ENCODE measurements at places on chromosomes 16 and 17.

- no peak for DNase-seq
These were observed 7.5 kb downstream of the NFATC2IP start for GRCh38 chr16:28958216-28958615.

DNA sequence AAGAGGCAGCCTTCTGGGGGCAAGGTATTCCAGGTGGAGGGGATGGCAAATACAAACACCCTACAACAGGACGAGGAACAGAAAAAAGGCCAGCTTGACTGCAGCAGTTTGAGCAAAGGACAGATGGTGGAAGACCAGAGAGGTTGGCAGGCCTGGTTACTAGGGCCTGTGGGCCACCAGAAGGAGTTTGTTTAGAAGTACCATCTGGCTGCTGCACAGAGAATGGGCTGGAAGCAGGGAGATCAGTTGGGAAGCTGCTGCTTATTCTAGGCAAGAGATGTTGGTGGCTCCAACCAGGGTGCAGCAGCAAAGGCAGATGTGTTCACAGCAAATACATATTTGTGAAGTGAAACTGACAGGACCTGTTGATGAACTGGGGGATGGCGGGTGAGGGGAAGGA lies 2.9 kb upstream of the YPEL2 start:
- no peak for DNase-seq

DNA sequence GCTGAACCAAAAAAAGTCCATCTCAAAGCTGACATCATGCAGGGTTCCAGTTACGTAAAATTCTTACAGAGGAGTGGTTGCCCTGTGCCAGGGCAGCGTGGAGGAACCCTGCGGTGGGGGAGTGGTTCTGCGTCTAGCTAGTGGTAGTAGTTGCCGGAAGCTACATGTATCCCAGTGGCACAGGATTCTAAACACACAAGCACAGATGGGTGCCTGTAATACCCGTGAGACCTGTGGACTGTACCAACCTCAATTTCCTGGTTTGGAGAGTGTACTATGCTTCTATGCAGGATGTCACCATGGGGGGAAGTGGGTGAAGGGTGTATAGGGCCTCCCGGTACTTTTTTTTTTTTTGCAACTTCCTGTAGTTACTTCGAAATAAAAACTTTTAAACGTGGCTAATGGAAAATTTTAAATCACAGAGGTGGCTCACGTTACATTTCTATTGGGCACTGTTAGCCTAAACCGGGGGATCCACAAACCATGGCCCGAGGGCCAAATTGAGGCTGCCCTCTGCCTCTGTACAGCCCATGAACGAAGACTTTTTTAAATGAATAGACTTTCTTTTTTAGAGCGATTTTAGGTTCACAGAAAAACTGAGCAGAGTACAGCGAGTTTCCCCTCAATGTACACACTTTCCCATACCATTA lies 38.5 kb downstream of the TBC1D16 start:
- no peak for DNase-seq

DNA sequence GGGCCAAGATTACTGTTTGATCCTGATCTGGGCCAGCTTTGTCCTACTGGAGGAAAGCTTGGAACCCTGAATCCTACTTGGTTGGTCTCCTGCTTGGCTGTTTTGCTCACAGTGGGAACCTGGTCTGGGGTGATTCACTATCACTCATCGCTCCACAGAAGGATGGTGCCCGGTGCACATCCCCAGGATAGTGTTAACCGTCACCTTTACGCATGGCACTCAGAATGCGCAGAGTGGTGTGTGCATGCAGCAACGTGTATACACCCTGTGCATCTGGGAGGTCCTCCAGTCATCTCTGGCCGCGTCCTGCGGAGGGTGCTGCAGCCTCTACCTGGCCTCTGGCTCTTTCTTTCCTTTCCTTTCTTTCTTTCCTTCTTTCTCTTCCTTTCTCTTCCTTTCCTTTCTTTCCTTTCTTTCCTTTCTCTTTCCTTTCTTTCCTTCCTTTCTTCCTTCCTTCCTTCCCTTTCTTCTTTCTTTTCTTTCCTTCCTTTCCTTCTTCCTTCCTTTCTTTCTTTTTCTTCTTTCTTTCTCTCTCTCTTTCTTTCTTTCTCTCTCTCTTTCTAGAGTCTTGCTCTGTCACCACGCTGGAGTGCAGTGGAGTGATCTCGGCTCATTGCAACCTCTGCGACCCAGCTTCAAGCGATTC lies 13.1 kb downstream of the SOCS3 start:
- DNase-seq, result no peak

- no peak for DNase-seq
These were observed 28.7 kb downstream of the NXPH3 start for GRCh38 chr17:49604314-49604869.
